Stimulated activated CD8-positive, alpha-beta memory T cell treated with anti-CD3 and anti-CD28 coated beads, Interleukin-7, amount 100 ng/mL, for 4 hours (primary cell): ENCODE measurements at places on chromosomes 11 and 22.
A peak's percentile ranks its signal among the peaks of the same experiment; 100 is the strongest.

- no peak for DNase-seq
Measured at GRCh38 chr11:20112291-20113148, 47.8 kb downstream of the DBX1 start.

DNA sequence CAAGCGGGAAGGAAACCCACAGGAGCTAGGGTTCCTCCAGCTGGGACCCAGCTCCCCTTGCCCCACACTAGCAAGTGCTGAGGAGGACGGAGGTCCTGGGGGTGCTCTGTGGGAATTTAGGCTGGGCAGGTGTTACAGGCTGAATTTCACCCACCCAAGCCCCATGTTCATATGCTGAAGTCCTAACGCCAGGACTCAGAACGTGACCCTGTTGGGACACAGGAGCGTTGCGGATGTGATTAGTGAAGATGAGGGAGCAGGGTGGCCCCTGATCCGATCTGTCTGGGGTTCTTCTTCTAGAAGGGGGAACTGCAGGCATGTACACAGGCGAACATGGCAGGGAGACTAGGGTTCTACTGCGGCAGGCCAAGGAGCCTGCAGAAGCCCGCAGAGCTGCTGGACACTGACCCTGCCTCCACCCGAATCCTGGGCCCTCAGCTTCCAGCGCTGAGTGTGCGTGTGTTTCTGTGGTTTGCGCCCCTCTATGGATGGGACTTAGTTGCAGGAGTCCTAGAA lies 103.4 kb upstream of the FGF3 start:
- no peak for DNase-seq

- peak; percentile 80 for DNase-seq
Measured at GRCh38 chr11:61021661-61022212, 50.3 kb downstream of the CD6 start.

GRCh38 chr11:76317296-76317695 lies 63.6 kb downstream of the THAP12 start:
- DNase-seq = no peak

- no peak for DNase-seq
Measured at GRCh38 chr11:34464591-34465051, 25.9 kb downstream of the CAT start.

DNA sequence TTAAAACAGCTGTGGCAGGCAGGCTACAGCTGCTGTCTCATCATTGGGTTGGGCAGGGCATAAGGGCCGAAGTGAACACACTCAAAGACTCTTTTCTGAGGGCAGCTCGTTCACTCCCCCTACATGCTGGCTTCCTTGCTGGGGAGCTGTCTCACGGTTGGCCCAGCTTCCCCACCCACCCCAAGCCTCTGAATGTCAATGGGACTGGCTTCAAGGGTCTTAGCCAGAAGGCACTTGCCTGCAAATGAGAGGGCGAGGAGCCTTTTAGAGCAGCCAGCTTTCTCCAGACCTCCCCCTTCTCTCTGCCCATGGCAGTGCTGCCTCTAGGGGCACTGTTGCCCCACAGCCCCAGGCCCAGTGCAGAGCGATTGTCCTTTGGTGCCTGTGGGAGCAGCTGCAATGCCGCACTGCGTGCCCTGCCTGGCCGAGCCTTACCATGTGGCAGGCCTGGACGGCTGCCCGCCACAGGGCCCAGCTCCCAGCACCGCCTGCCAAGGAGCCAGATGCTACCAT lies 94.7 kb upstream of the RASSF10 start:
- DNase-seq = no peak

- no peak for DNase-seq
Measured at GRCh38 chr11:120546312-120547205, 35.0 kb downstream of the GRIK4 start.

GRCh38 chr11:12540913-12541582 lies 133.2 kb upstream of the TEAD1 start:
- no peak for DNase-seq

DNA sequence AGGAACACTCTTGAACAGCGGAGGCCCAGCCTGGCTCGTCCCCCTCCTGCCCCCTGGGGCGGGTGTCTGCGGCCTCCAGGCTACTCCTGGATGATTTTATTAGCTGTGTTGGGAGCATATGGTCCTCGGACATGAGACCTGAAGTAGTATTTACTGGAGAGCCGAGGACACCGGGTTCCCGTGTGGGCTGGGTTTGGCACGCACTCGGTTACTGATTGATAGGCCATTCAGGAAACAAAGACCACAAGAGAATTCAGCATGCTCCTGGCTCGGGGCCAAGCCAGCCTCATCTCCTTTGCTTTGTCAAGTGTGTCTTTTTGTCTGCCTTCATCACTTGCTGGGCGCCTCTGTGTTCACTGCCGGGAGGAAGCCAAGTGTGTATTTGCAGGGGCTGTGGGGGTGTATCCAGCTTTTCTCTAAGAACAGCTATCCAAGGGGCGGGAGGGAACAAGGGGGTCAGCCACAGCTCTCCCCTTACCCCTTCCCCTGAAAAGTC lies 9.7 kb downstream of the FXYD2 start:
- peak; percentile 66 for DNase-seq
